Camera-type eye (tissue), 1 donor: ENCODE measurements at places on chromosomes 7 and 10. TPM values are rescaled to one million over a fixed set of nuclear protein-coding genes. Genes with fewer than 3 reads are reported as not detected.

ARHGEF5 gene
- 6.9 TPM for total RNA-seq

DRGX gene
- total RNA-seq, result 1.3 TPM

FZD8 gene
- total RNA-seq, result 20.7 TPM

UNCX gene
- total RNA-seq, result 1.3 TPM

ATP6V0E2 gene
- 51.6 TPM for total RNA-seq

RARRES2 gene
- total RNA-seq, result 66.2 TPM

PLAU gene
- total RNA-seq, result 8.1 TPM

DNMBP gene
- total RNA-seq, result 27.4 TPM

ZNF398 gene
- total RNA-seq, result 30.3 TPM

ADAM8 gene
- total RNA-seq, result 4.0 TPM

LRRD1 gene
- total RNA-seq, result 0.44 TPM

CHAT gene
- 1.8 TPM for total RNA-seq

CCL26 gene
- 2.6 TPM for total RNA-seq
